ENCODE measurements at places on chromosomes 1 and 21.

DNA sequence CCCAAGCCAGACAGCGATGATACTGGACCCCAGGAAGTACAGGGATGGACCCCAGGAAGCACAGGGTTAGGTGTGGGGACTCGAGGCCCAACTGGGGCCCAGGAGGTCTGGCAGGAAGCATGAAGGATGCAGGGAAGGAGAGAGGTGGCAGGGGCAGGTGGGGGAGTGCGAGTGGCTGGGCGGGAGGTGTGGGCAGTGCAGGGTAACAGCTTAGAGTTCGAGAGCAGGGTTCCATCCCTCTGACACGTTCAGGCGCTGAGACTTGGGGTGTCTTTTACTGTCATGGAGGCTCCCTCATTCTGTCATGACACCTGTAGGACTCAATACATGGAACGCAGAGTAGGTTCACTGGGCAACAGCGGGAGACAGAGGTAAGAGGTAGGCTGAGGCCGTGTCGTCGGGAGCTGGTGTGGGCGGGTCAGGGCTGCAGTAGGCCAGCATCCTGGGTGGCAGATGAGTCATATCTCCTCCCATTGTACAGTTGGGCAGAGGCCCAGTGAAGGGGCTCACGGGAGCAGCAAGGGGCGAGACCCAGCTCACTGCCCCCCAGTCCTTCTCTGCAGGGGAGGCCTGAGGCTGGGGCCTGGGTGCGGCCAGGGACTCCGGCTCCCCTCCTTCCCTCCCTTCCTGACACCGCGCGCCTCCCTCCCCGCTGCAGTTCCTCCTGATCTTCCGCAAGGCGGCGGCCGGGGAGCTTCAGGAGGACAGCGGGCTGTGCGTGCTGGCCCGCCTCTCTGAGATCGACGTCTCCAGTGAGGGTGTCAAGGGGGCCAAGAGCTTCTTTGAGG, 11.6 kb upstream of the CTRC start:
- DNase-seq, result no peak

GRCh38 chr1:66365635-66366034, 168.3 kb upstream of the SGIP1 start:
- DNase-seq, result no peak

DNA sequence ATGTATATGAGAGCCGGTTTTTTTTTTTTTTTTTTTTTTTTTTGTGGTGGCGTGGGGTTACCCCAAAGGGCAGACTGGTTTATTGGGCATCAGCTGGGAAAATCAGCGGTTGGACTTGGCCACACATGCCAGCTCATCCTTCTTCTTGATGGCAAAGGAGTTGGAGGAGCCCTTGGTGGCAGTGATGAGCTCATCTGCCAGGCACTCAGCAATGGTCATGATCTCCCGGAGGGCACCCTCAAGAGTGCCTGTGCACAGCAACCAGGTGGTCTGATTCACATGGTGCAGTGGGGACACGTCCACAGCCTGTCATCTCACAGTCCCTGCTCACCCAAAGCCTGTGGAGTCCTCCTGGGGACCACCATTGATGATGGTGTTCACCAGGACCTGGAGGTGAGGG, 62.0 kb downstream of the MRPS6 start:
- no peak for DNase-seq

DNA sequence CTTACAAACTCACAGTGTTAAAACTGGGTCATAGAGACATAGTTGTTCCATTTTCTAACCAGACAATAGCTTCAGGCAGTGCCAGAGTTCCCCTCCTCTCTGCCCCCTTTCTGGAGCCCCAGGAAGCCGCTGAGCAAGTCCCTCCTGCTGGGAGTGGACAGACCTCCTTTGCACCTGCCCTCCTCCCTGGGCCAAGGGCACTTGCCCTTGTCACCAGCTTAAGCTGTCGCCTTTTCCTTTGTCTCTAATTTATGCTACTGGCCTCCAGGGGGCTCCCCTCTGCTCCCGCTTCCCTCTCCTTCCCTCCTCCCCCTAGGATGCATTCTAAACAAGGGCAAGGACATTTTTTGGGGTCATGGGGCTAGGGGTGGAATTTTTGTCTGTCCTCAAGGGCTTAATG, 182.4 kb downstream of the MIS18A start:
- peak; percentile 17 for DNase-seq

DNA sequence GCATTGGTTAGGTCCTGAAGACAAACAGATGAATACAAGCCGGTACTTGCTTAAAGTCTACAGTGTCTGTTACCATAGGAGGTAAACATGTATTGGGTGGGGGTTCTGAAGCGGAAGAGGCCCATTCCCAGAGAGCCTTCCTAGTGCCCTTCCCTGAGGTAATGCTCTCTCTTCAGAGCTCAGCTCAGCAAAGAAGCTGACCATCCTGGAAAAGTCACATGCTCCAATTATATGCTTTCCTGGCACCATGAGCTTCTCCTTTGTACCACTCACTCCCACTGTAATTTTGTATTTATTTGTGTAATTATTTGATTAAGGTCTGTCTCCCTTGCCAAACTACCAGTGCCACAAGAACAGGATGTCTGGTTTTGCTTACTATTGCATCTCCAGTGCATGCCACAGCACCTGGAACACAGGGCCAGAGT, 42.0 kb downstream of the RAB3B start:
- DNase-seq, result no peak

DNA sequence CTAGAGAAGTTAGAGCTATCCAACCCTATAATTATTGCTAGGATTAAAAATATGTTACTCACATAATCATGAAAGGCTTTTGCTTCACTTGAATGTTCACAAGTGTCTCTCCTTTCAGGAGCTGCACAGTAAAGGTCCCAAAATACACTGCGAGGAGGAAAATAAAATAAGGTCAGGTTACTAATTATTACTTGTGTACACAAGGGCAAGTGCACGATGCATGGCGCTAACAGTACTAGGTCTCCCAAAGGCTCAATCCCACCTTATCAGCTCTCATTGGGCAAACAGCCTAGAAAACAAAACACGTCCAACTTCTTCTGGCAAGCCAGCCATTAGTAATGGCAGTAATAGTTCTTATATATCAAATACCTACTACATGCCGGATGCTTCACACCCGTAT, 4.4 kb downstream of the SSBP3 start:
- no peak for DNase-seq

DNA sequence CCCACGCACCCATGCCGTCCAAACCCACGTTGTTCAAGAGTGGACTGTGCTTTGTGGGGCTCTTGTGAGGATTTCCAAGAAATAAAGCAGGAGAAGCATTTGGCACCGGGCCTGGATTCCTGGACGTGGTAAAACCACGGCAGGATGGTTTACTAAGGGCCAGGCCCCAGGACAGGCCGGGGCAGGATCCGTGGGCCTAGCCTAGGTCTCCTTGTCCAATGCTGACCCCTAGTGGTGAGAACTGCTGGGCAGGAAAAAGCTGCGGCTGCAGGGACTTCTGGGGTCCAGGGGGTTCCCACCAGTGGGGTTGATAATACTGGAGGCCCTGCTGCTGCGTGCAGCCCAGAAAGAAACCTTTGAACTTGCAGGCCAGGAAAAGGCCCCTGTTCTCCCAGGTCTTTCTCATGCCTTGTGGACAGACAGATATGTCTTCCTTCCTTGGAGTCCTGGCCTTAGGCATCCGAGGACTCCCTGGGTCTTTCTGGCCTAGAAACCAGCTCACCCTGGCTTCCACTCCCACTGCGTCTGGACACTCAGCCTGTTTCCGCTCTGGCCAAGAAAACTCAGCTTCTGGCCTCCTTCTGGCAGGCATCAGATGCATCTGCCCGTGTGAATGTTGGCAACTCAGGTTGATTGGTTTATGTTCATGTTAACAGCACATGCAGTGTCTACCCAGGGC, 106.9 kb upstream of the TMEM51 start:
- peak; percentile 76 for DNase-seq

- DNase-seq, result no peak
These were observed 191.8 kb upstream of the SAMSN1 start for GRCh38 chr21:14737922-14738321.

DNA sequence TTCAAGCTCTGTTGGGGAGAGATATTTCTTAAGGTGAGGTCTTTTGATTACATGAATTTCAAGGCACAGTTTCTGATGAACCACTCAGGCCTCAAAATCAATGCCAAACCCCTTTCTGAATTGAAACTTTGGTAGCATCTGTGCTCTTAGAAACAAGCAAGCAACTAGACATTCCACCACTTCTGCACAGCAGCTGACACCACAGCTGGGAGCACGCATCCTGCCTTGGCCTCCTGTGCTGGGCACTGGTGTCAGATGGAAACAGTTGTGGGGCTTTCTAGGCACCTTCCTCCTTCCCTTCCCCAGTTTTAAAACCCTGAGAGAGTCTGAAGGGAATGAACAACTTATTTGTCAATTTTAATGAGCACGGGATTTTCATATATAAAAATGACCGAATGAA, 360.2 kb downstream of the ADGRL2 start:
- DNase-seq, result no peak

DNA sequence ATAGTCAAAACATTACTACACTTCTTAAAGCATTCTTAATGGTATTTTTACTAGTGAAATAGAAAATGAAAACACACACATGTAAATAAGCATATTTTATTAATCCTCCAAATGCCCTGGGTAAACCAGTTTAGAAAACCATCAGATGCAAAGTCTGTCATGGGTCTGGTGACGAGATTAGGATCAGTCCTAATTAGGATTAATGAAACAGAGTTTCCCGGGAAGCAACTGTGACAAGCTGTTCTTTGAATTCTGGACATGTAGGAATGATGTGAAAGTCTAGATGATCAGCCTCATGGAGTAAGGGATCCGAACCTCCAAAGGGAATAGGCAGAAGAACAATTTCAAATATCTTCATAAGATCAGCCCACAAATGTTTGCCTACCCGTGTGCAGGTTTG, 250.2 kb downstream of the KIF26B start:
- no peak for DNase-seq

GRCh38 chr1:238029126-238029525, 138.4 kb upstream of the ZP4 start:
- no peak for DNase-seq

DNA sequence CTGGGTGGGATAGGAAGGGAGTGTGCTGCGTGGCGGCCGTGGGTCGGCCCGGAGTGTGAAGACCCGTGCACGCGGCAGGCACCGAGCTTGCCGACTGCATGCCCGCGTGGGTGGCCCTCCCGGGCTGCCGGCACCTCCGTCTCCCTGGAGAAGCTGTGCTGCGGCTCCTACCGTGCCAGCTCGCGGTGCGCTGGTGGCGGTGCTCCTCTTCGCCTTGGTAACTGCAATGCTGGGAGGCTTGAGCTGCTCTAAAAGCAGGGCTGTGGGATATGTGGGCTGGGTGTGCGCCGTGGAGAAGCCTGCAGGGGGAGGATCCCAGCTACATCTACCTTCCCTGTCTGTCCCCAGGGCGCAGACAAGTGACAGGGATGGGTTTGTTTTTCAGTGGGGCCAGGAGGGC, 2.4 kb downstream of the GABRD start:
- DNase-seq, result no peak

DNA sequence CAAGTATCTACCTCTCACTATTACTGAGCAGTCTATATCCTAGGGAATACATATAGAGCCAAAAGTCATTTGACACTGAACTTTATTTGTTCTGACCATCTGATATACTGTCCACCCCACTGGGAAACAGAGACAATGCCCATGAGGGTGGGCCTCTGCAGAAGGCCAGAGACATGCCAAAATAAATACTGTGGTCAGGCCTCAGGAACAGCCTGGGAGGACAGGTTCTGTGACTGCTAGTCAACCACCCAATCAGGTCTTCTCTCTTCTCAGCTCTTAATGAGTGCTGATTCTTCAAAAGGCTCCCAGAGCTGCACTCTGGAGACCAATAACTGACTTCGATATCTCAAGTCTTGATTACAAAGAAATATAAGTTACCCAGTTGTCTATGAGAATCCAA, 5.5 kb upstream of the ANKRD35 start:
- no peak for DNase-seq

DNA sequence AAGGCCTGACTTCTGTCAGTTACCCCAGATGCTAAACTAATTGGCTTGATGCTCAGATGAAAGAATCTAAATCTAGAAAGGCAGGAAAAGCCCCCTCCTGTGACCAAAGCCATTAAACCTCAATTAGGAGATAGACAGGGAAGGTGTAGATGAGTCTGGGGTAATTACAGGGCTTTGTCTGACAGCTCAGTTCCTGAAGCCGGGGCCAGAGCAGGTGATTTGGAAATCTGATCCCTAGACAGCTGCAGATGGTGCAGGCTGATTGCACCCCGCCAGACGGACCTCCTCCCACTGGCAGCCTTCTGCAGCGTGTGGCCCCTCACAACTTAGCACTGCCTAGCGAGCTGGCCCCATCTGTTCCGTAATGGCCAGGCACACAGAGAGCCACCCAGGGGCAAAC, 395.1 kb downstream of the HLX start:
- no peak for DNase-seq

DNA sequence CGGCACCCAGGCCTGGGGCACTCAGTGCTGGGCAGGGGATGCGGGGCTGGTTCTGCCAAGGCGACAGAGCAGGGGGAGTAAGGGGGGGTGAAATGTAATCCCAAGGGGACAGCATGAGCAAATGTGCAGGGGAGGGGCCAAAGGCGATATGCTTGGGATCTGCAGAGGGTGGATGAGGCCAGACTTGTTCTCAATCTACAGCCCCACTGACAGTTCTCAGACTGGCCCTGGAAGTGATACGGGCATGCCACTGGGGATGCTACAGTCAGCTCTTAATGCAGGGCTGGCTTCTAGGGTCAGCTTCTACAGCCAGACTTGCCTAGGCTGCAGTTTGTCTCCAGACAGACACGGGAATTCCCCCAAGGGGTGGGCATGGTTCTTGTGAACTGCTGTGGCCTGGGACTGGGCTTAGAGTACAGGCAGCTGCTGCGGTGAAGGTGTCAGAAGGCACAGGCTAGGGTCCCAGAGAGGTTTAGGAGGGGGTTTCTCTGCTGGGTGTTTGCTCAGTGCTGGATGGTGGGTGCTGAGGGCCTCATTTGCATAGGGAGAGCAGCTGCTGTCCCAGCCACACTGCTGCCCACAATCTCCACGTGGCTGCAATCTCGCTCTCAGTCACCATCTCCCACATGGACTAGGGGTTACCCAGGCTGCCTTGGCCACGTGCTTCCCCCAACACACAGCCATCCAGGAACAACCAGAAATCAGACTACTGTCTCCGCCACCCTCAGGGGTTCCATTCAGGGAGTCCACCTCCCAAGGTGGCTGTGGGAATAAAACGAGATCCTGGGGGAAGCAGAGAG, 190.1 kb downstream of the HIVEP3 start:
- DNase-seq, result peak; percentile 89

DNA sequence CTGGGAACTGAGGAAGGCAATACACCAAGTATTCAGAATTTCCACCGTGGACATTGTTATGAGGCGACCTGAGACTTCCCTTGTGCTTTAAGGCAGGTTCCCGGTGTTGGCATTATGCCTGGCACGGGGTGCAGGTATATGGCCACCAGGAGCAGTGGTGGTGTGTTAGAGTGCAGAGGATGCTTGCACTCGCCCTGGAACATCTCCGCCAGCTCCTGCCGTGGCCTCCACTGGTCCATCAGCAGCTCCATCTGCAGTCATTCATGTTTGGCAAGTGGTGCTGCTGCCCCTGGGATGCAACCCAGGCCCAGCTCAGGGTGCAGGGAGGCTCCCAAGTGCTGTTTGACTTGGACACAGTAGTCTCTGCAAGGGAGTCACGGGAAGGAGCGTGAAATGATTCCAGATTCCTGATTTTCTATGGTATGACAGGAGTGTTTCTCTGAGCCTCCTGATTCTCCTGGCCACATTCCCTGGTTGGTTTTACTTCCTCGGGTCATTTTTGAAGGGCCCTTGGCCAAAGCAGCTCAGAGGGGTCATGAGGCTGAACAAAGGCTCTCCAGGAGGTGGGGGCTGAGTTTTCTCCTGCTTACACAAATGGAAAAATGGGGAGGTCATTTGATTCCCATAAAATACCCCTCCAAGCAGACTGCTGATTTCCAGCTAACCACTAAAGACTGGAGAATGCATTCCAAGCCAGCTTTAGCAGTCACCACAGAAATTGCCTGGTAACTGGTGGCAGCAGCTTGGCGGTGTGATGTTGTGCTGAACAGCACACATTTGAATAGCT, 60.4 kb upstream of the PSEN2 start:
- DNase-seq, result no peak

All from GM12892 (cell line).